Kidney capillary endothelial cell (primary cell): ENCODE measurements at places on chromosomes 4 and X.

- no peak for DNase-seq
These were observed at the start of gene GYG2 for GRCh38 chrX:2828344-2828958. Gene GYG2, plus strand, starts transcription at chrX:2828930. Its CDS starts 1,259 bp downstream, at chrX:2830189.

GRCh38 chrX:39133971-39134370 lies 332.7 kb downstream of the MID1IP1 start:
- DNase-seq, result no peak

DNA sequence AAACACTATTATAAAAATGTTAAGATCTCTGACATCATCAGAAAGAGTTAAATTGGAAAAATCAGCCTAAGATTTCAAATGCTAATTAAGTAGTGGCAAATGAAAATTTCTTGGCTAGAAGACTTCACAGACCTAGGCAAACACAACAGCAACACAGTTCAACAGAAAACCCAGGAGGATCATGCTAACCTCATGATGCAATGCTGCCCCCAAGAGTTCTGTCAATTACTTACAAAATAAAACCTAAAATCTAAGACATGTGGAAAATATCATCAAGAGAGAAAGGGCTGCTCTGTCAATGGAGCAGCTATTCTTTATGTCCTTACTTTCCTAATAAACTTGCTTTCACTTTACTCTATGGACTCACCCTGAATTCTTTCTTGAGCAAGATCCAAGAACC lies 21.0 kb downstream of the S100G start:
- DNase-seq, result peak; percentile 40

GRCh38 chr4:183173580-183174526 lies 74.8 kb downstream of the WWC2 start:
- DNase-seq, result no peak

GRCh38 chr4:162836773-162837172 lies 329.9 kb downstream of the NAF1 start:
- DNase-seq, result no peak

- peak; percentile 5 for DNase-seq
These were observed 661 bp downstream of the SPIN4 start for GRCh38 chrX:63350465-63350877.

DNA sequence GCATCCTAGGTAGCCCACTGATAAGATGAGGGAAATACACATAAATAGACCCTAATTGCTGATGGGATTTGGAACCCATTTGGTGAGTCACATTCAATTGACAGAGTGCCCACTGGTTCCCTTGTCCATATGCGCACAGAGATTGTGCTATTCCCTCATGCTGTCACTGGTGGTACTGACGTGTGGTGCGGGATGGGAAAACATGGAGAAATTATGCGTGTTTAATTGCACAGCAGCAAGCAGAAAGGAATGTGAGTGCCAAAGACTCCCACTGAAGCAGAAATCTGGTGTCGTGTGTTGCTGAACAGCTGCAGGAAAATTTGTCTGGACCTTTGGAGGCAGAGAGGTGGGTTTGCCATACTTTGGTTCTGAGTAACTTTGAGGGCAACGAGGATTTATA lies 92.2 kb downstream of the NHSL2 start:
- DNase-seq, result no peak

- no peak for DNase-seq
These were observed 5.1 kb downstream of the EFNB1 start for GRCh38 chrX:68833855-68834331.

DNA sequence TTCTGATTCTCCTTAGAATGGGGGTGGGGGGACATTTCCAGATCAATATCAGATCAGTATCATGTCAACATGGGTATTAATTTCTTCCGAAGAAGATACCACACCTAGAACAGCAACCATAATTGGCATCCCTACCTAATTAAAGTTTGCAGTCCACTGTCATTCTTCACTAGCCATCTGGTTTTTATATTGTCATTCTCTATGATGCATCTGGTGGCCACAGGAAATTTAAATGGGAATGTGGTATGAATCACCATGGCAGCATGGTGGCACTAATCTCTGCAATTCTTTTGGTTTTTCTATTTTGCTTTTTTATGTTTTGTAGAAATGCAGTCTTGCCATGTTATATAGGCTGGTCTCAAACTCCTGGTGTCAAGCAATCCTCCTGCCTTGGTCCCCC lies 16.6 kb upstream of the UBE2D3 start:
- no peak for DNase-seq

DNA sequence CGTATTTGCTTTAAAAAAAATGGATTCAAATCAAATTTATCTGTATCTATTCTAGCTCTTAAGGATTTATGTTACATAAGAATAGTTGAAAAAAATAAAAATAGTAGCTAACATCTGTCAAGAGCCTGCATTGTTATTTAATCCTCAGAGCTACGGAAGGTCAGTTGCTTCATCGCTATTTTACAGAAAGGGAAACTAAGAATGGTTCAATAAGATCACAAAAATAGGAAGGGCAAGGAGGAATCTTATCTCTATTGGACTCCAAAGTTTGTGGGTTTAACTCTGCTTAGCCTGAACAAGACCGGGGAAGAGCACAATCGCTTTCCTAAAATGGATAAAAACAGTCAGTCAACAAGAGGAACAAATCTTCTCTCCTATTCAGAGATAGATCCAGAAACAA lies 270.2 kb upstream of the SMIM31 start:
- DNase-seq, result no peak

DNA sequence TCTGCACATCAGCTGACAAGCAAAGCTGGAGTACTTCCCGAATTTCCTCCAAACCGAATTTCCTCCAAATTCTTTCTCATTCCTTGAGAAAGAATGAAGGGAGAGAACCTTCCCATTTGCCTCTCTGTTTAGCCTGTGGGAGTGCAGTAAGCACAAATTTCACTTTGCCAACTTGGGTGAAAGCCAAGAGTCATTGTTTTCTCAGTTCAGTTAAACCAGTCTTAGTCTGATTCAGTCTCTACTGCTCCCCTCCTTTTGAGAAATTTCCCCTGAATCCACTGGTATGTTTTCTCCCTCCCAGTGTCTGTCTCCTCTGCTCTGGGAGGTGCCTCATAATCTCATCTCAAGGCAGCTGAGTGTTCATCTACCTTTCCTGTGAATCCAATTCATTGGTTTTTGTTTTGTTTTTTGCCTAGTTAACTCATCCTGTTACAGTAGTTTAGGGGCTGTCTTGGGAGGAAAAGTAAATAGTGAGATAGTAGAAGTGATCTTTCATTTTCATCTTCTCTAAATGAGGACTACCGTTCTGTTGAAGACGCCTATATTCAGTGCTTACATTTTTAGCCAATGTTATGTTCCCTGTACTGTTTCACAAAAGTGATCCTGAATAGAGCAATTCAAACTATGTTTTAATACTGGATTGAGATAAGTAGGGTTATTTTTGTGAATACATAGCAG lies 49.0 kb downstream of the SYTL5 start:
- DNase-seq, result no peak

GRCh38 chr4:57190601-57191481 lies 80.7 kb upstream of the IGFBP7 start:
- DNase-seq, result peak; percentile 16
